ENCODE measurements at places on chromosomes 6 and 20. TPM values are rescaled to one million over a fixed set of nuclear protein-coding genes. Genes with fewer than 3 reads are reported as not detected.

The OR2B6 gene
- polyA plus RNA-seq, result not detected

The GLP1R gene
- not detected for polyA plus RNA-seq

The SLC32A1 gene
- 40.0 TPM for polyA plus RNA-seq

The CTAGE9 gene
- polyA plus RNA-seq, result not detected

Data from neural cell (in vitro differentiated cells).